ENCODE measurements at places on chromosomes 2 and 18. TPM values are rescaled to one million over a fixed set of nuclear protein-coding genes. Genes with fewer than 3 reads are reported as not detected.

DNA sequence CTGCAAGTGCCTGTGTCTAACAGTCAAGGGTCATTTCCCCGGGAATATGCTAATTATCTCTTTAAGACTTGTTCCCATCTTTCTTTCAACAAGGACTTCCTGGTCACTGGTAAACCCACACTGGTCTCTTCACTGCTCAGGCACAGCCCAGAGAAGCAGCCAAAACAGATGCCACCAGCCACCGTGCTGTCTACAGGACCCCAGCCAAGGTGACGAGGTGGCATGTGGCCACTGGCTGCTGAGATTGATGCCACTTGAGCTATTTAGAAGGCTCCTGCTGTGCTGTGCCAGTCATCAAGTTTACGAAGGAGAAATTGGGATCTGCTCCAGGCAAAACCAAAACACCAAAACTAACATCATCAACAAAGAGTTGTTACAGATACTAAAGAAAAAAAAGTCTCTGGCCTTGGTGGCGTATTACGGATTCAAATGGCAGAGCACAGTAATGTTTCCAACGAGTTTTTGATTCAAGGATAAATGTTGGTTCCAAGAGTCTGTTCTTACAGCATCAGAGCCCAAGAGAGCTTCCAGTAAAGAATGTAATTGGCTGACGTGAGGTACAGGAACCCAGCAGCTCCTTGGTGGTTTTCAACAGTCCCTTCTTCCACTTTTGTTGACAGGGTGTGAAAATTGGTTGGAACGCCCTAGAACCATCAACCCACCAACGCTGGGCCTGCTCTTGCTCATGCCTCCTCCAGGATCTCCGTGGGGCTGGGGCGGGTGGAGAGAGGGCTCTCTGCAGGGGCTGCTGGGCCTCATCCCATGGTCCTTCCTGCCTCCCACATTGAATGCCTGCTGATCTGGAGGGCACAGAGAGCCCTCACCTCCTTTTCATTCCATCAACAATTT, 63.7 kb upstream of the ZCCHC2 start:
- no peak overlapping the region for H3K27ac ChIP-seq
- no peaks in the 10 kb centered on the region for H3K4me1 ChIP-seq
- no peaks in the 10 kb centered on the region for H3K27me3 ChIP-seq
- no peaks in the 10 kb centered on the region for H3K36me3 ChIP-seq
- H3K4me3 ChIP-seq, result no peak overlapping the region

- no peaks in the 10 kb centered on the region for H3K4me1 ChIP-seq
- no peaks in the 10 kb centered on the region for H3K36me3 ChIP-seq
- H3K27me3 ChIP-seq, result no peaks in the 10 kb centered on the region
- DNase-seq, result no peak
- no peak overlapping the region for H3K4me3 ChIP-seq
Observed at GRCh38 chr2:40348665-40349064, 103.2 kb downstream of the SLC8A1 start.

DNA sequence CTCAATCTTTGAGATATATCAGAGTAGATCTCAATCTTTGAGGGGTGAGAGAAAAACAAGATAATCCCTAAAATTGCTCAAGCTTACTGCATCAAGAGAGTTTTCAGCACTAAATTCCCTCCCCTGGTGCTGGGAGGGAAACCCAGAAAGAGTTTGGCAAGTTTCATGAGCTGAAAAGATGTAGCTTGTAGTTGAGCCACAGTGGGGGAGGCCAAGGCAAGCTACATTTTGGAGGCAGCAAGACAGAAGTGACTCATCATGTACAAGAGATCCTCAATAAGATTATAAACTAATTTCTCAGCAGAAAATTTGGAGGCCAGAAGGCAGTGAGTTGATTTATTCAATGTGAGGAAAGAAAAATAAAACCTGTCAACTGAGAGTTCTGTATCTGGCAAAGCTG, 308.2 kb downstream of the PIEZO2 start:
- no peaks in the 10 kb centered on the region for H3K27me3 ChIP-seq
- H3K27ac ChIP-seq, result no peak overlapping the region
- no peak overlapping the region for H3K4me3 ChIP-seq
- H3K4me1 ChIP-seq, result peaks cover 9% of the 10 kb centered on the region
- DNase-seq, result no peak

DNA sequence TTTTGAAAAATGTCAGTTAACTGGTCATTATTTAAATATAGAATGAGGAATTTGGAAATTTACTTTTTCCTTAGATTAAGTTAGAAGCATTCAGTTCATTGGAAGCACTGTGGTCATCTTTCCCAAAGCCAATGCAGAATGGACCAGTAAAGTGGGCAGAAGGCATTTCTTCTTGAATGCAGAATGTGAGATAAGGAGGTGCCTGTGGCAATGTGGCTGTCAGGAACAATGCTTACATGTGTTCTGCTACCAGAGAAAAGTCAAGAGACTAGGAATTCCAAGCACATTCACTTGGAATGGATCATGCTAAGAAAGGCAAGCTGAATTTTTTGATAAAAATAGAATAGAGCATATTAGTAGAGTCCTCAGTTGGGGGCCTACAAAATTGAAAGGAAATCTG, 295.0 kb upstream of the KCNH7 start:
- peaks cover 4% of the 10 kb centered on the region for H3K4me1 ChIP-seq
- H3K4me3 ChIP-seq, result no peak overlapping the region
- no peaks in the 10 kb centered on the region for H3K27me3 ChIP-seq
- DNase-seq, result no peak

- peaks cover 21% of the 10 kb centered on the region for H3K4me1 ChIP-seq
- no peak overlapping the region for H3K27ac ChIP-seq
- H3K27me3 ChIP-seq, result no peaks in the 10 kb centered on the region
- no peak for DNase-seq
Observed at GRCh38 chr18:58218117-58218516, 174.1 kb downstream of the NEDD4L start.

- no peaks in the 10 kb centered on the region for H3K36me3 ChIP-seq
- H3K4me3 ChIP-seq, result no peak overlapping the region
- no peak overlapping the region for H3K27ac ChIP-seq
- H3K4me1 ChIP-seq, result no peaks in the 10 kb centered on the region
- DNase-seq, result no peak
Observed at GRCh38 chr2:29878898-29879297, 42.5 kb downstream of the ALK start.

GRCh38 chr18:56861244-56861643, 210.1 kb downstream of the WDR7 start:
- H3K27ac ChIP-seq, result no peak overlapping the region
- no peaks in the 10 kb centered on the region for H3K36me3 ChIP-seq
- peaks cover 3% of the 10 kb centered on the region for H3K4me1 ChIP-seq
- H3K27me3 ChIP-seq, result no peaks in the 10 kb centered on the region
- no peak overlapping the region for H3K4me3 ChIP-seq

GRCh38 chr2:109182426-109182825, 53.4 kb downstream of the SH3RF3 start:
- no peak overlapping the region for H3K27ac ChIP-seq
- H3K27me3 ChIP-seq, result no peaks in the 10 kb centered on the region
- H3K36me3 ChIP-seq, result no peaks in the 10 kb centered on the region
- H3K4me1 ChIP-seq, result no peaks in the 10 kb centered on the region
- DNase-seq, result no peak

DNA sequence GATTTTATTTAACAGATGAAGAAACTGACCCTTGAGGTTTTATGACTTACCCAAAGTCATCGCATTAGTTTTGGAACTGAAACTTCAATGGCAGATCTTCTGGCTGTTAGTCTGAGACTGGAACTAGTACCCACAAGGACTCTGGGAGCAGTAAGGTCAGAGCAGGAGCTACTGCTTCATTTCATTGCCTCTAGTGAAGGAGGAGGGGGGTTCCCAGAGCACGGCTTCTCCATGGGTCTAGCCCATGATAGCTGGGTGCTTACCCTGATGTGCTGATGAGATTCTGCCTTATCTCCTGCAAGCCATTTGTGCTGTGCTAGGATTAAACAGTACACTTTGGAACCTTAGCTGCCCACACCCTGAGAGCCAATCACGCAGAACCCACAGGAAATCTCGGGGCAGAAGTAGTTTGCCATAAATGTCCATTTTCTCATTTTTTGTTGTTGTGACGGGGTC, 5.4 kb upstream of the RNASEH1 start:
- no peaks in the 10 kb centered on the region for H3K4me1 ChIP-seq
- no peak overlapping the region for H3K27ac ChIP-seq
- H3K27me3 ChIP-seq, result no peaks in the 10 kb centered on the region
- no peak overlapping the region for H3K4me3 ChIP-seq
- H3K36me3 ChIP-seq, result no peaks in the 10 kb centered on the region

The ZBTB7C gene
- 1.7 TPM for polyA plus RNA-seq

The TCF23 gene
- polyA plus RNA-seq, result 0.10 TPM

The ALPP gene
- polyA plus RNA-seq, result 0.06 TPM

The VPS4B gene
- polyA plus RNA-seq, result 56.0 TPM

The FECH gene
- polyA plus RNA-seq, result 20.0 TPM

The OR6B2 gene
- not detected for polyA plus RNA-seq

The CCDC150 gene
- 16.1 TPM for polyA plus RNA-seq

The FNDC4 gene
- 4.2 TPM for polyA plus RNA-seq

Measured in large intestine (tissue), 12 donors.